CD4-positive, alpha-beta T cell (primary cell): ENCODE measurements at places on chromosomes 3 and 15.

GRCh38 chr3:151318313-151318712, 1.7 kb upstream of the GPR87 start:
- H3K27ac ChIP-seq, result no peak overlapping the region
- H3K36me3 ChIP-seq, result no peaks in the 10 kb centered on the region
- no peak for DNase-seq

DNA sequence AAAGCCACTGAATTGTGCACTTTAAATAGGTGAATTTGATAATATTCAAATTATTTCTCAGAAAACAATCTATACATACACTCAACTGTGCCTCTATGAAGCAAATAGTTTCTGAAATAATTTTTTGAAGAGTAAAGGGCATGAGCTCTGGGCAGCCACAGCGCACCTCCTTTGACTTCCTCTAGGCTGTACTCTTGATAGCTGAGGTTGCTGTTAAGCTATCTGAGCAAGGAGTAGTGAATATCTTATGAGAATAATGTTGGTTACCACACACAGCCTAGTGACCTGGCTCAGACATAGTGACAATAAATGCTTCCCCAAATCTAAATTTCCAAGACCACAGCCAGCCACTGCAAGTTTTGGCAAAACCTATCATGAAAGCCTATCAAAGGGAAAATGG, 11.6 kb upstream of the SEC61A1 start:
- no peak overlapping the region for H3K27ac ChIP-seq
- H3K4me3 ChIP-seq, result no peak overlapping the region
- no peaks in the 10 kb centered on the region for H3K4me1 ChIP-seq
- H3K27me3 ChIP-seq, result peaks cover 1% of the 10 kb centered on the region
- DNase-seq, result no peak

DNA sequence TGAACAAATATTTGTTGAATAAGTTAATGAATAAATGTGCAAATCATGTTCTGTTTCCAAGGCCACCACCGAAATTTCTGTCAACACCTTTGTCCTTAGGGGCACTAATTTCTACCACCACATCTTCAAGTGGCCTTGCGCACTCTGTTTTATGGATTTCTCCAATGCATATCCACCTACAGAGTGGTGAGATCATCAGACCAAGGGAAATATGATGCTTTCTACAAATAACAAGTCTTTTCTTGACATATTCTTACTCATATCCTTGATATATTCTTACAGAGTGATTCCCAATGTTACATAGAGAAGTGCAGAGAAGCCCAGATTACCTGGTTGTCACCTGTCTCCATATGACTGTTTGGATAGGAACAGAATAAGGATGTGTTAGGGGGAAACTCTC, 36.1 kb upstream of the TMCO5A start:
- H3K36me3 ChIP-seq, result no peaks in the 10 kb centered on the region
- no peak for DNase-seq
- no peaks in the 10 kb centered on the region for H3K4me1 ChIP-seq
- H3K27me3 ChIP-seq, result peaks cover 3% of the 10 kb centered on the region
- H3K4me3 ChIP-seq, result no peak overlapping the region

- DNase-seq, result no peak
- no peak overlapping the region for H3K4me3 ChIP-seq
- peaks cover 71% of the 10 kb centered on the region for H3K27me3 ChIP-seq
Measured at GRCh38 chr3:55486101-55486856, 827 bp downstream of the WNT5A start.

GRCh38 chr3:140051019-140051957, 116.3 kb downstream of the CLSTN2 start:
- H3K4me3 ChIP-seq, result no peak overlapping the region
- H3K27ac ChIP-seq, result no peak overlapping the region
- DNase-seq, result no peak
- no peaks in the 10 kb centered on the region for H3K36me3 ChIP-seq
